Stimulated activated CD4-positive, alpha-beta T cell treated with anti-CD3 and anti-CD28 coated beads, TNF-alpha, amount 100 ng/mL, for 1 hour (primary cell): ENCODE measurements at places on chromosomes 7 and 10.

GRCh38 chr7:3250725-3251124, 50.3 kb upstream of the SDK1 start:
- DNase-seq, result no peak

- no peak for DNase-seq
These were observed 287.6 kb downstream of the ADARB2 start for GRCh38 chr10:1449572-1450205.

GRCh38 chr7:71323726-71324125, 191.8 kb downstream of the GALNT17 start:
- DNase-seq, result no peak

DNA sequence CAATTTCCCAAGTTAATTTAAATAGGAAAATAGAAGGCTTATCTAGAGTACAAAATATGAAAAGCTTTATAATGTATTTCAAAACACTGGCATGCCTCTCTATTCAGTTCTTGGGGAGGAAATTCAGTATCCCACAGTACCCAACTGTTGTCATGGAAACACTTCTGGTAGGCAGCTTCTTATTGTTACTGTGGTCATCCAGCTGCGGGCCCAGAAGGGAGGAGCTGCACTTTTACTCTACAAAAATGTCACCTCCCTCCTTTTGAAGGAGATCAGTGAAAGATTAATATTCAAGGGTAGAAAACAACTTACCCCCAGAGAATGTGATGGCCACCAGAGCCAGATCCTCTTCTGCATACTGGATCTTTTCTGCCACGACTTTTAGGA, 202.8 kb downstream of the RAPGEF5 start:
- DNase-seq, result no peak

DNA sequence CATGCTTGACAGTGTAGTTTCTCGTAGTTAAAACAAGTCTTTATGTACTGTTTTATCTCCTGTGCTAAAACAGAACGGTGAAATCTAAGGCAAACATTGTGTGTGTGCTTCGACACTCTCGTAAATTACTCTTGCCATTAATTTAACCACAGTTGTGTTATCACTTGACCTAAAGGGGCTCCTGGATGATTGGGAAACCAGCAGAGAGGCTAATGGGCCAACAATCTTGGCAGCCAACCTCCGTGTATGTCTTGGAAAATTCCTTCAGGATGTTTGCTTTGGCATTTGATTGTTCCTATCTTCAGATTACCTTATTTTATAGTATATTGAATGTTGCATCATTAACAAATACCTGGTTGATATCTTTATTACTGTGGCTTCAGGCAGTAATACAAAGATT, 409.5 kb downstream of the SDK1 start:
- no peak for DNase-seq

DNA sequence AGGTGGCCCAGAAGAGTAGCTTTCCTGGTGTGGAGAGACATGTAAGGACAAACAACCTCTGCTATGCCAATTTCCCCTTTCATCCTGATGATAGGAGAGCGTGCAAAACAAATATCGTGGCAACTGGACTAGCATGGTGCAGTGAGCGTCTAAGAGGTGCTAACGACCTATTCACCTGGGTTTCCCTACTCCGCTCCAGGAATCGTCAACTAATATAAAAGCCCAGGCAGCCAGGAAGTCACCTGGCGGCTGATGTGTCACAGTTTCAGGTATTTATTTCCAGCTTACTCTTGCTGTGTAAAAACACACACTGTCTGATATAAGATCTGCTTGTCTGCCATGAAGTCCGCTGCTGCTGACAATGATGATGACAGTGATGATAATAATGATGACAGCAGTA, 56.5 kb upstream of the EFCAB10 start:
- no peak for DNase-seq

- DNase-seq, result no peak
These were observed 597.3 kb downstream of the PTPRN2 start for GRCh38 chr7:157990226-157990880.

GRCh38 chr10:77037735-77038403, 599.7 kb downstream of the KCNMA1 start:
- no peak for DNase-seq

- DNase-seq, result no peak
These were observed 968 bp upstream of the OPN4 start for GRCh38 chr10:86653379-86653778.

DNA sequence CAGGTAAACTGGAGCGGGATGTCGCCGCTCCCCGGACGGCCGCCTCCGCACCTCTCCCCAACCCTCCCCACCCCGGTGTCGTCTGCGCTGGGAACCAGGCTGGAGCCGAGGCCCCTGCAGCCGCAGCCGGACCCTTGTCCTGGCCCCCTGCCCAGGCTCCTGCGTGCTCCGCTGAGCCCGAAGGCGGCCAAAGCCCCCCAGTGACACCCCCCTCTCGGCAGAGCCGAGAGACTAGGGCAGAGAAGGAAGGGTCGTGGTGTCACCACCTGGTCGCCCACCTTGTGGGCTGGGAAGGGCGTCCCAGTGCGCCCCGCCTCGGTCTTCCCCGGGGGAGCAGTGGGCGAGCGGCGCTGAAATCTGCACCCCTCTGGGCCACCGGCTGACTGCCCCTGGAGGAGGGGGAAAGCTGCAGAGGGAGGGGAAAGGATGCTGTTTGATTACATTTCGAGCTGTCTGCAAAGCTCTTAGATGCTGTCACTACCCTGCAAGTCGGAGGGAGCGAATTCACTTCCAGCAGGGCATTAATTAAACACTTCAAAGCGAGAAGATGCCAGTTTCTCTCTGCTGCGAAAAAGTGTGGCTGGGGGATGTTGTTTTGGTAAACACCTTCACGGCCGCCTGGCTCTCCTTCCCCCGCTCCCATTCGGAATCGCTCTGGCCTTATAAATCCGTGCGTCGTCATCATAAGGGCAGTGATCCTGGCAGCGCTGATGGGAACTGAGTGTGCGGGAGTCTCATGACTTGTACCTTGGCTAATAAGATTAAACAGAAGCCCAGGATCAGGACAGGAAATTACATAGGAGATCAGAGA, 622 bp downstream of the DYNC1I1 start:
- no peak for DNase-seq

GRCh38 chr10:58241346-58241745, 26.3 kb downstream of the IPMK start:
- no peak for DNase-seq

GRCh38 chr10:117441812-117442443, 66.7 kb upstream of the PDZD8 start:
- no peak for DNase-seq

DNA sequence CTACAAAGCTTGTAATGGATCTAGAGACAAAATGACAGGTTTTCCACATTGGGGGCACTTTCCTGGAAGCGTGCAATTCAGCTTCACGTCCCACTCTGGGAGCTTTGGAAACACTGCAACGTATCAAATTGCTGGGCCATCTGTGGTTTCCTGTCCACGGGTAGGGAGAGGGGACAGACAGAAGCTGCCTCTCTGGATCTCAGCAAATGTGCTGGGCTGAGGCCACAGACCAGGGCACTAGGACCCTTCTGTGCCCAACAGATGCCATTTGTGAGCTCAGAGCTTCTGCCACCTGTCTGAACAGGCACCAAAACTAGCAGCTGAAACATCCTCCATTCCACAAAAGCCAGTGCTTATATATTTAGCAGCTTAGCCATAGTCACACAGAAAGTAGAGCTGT, 40.9 kb upstream of the FRMD4A start:
- no peak for DNase-seq

- DNase-seq, result no peak
These were observed 384.4 kb downstream of the TNS3 start for GRCh38 chr7:47197486-47197885.

- DNase-seq, result no peak
These were observed 14.8 kb downstream of the ACBD5 start for GRCh38 chr10:27225642-27226257.

DNA sequence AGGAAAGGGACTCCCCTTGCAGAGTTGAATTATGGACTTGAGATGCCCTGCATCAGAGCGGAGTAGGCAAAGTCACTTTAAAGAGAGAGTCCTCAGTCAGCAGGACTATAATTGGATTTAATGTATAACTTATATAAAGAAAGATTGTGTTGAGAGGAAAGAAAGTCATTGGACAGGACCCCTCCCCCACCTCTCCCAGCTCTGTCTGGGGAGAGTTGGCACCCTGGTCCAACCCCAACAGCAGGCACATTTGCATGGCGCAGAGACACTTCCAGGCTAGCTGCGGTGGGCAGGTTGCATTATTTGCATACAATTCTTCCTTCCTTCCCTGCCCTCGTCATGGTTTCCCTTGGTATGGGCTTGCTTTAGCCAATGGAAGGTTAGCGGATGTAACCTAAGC, 46.1 kb upstream of the NPTX2 start:
- DNase-seq, result no peak

- DNase-seq, result no peak
These were observed 229.5 kb upstream of the ADARB2 start for GRCh38 chr10:1966712-1967376.

DNA sequence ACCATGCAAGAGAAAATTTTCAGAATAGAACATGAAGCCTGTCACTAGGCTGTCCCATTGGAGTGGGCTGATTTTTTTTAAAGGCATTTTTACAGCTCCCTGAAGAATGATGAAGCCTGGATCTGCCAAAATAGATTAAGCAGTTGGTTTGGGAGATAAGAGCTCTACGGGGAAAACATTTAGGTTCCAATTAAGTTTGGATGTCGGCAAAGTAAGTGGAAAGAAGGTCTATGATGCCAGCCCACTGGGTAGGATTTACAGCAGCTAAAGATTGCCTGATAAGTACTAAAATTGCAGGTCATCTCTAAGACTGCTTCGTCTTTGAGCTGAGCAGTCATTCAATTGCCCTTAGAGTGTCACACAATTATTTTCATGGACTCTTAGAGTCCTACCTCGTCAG, 939.2 kb upstream of the CELF2 start:
- no peak for DNase-seq

DNA sequence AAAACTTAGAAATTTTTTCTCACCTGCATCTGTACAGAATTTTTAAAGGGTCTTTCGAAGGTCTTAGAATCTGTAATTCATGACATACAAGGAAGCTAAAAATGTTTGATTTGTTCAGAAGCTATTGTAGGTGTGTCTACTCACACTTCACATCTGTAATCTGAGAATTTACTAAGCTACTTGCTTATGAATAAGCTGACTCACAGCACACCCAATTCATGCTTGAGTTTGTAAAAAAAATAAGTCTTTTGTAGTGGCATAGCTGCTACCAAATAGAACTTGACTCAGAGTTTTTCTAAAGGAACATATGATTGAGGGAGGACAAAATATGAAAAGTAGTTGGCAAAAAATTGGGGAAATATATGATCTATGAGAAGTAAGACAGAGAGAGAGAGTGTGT, 12.7 kb upstream of the AGR2 start:
- DNase-seq, result no peak

GRCh38 chr7:118502235-118502634, 277.7 kb downstream of the ANKRD7 start:
- no peak for DNase-seq

- no peak for DNase-seq
These were observed 331.0 kb downstream of the PRPF18 start for GRCh38 chr10:13917791-13918190.

GRCh38 chr7:83153419-83153818, 9.3 kb downstream of the PCLO start:
- DNase-seq, result no peak

GRCh38 chr7:2670720-2671391, 17.1 kb upstream of the AMZ1 start:
- peak; percentile 41 for DNase-seq

DNA sequence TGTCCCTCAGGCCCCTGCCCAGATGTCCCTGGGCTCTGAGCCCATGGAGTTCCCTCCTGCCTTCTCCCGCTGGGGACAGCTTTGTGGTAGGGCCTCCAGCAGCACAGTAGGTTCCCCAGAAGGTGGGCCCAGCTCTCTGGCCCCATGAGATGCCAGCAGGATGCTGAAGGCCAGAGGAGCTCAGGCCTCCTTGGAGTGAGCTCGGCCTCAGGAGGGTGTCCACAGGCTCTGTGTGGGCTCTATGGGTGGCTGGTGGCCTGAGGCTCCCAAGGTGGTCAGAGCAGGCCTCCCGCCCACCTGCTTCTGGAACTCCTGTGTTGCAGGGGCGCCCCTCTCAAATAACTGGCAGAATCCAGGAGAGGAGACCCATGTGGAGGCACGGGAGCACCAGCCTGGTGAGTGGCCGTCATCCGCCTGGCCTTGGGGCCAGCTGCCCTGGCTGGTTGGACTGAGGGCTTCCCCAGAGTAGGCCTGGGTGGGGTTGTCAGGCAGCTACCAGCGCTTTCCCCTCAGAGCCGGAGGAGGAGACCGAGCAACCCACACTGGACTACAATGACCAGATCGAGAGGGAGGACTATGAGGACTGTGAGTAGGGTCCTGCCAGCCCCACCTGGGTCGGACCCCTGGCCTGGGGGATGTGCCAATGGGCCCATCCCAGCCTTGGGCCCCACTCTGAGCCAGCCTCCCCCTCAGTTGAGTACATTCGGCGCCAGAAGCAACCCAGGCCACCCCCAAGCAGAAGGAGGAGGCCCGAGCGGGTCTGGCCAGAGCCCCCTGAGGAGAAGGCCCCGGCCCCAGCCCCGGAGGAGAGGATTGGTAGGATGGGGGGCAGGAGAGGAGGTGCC, 3.2 kb downstream of the AEBP1 start:
- DNase-seq, result no peak

DNA sequence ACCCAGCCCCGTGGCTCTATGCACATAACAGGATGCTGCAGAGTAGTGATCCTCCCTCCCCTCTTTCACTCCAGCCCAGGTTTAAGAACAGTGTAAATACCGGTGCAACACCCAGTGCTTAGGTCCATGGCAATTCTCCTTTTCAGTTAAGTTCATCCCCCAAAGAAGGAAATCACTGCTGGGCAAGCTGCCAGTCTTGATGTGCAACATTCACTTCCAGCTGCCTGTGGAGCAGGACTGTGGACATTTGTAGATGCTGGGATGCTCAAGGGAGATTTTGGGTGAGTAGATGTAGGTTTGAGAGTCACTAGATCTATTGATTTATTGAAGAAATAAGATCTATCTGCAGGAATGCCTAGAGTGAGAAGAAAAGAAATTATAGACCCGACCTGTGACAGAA, 294.3 kb upstream of the KIAA1217 start:
- no peak for DNase-seq

DNA sequence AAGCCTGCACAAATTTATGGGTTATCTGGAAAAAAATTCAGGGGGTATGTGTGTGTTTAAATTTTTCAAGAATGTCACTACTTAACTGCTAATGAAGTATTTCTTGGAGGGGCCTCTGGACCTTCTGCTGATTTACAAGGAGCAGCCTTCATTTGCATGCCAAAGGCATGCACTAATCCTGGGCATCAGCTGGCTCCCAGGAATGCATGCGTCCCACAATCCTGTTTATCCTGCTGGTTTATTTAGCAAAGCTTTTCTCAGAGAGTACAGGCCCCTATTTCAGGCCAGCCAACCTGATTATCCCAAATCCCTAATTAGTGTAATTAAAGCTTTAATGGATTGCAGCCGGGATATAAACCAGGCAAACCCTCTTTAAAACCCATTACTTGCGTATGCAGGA, 170.4 kb downstream of the TAX1BP1 start:
- DNase-seq, result no peak

DNA sequence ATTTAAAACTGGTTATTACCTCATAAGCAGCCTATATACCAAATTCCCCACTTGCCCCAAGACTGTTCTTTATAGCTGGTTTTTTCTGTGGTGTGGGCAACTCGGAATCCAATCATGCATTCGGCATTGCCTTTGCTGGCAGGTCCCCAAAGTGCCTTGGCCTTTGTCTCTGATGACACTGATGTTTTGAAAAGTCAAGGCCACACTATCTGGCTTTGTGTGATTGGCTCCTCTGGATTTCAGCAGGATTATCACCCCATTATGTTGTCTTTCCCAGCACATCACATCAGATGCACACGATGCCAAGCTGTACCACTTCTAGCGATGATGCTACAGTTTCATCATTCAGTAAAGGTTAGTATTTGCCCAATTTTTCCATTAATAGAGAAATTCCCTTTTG, 97.7 kb downstream of the USP6NL start:
- no peak for DNase-seq

GRCh38 chr10:98078774-98079173, 48.4 kb upstream of the CRTAC1 start:
- no peak for DNase-seq
